ENCODE measurements at places on chromosomes 1 and 21. TPM values are rescaled to one million over a fixed set of nuclear protein-coding genes. Genes with fewer than 3 reads are reported as not detected.

GPR61 gene
- 0.57 TPM for total RNA-seq

- DNase-seq, result no peak
Observed at GRCh38 chr21:32889596-32889995, 118.0 kb upstream of the PAXBP1 start.

PCSK9 gene
- total RNA-seq, result not detected

- no peak for DNase-seq
Observed at GRCh38 chr1:180402001-180402400, 100.4 kb downstream of the ACBD6 start.

TEKT2 gene
- total RNA-seq, result 0.27 TPM

OR10K2 gene
- total RNA-seq, result not detected

DNA sequence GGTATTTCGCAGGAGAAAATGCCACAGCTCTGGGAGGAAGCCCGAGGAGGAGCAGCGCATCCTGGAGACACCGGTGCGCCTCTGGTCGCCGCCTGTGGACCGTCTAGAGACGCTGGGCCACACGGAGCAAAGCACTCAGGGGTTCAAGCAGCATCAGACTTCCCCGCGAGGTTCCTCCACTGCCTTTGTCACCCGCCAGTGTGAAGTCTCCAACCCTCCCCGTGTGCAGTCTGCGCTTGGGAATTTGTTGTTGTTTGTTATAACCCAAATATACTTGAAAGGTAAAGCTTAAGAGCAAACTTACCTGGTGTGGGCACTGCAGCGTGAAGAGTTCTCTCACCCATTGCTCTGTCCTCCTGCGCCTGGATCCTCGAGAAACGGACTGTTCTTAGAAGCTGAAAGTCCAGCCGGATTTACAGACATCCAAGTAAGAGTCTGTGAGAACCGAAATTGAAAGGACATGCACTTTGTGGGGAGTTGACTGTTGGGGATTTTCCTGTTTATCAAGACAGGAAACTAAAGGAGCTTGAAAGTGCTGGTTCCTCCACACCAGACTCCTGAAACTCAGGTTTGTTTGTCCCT lies at the start of gene GBP4:
TSS of gene GBP4 (minus strand) at position 452 of the 582 bp plus-strand sequence. CDS start at position 344, 108 bp downstream.
- peak; percentile 45 for DNase-seq

GRCh38 chr1:228920831-228921230 lies 185.6 kb downstream of the RHOU start:
- DNase-seq, result no peak

GRCh38 chr21:45094412-45094811 lies 20.0 kb downstream of the ADARB1 start:
- DNase-seq, result no peak

All from activated naive CD4-positive, alpha-beta T cell treated with anti-CD3 and anti-CD28 coated beads, Interleukin-2, amount 50 U/mL, for 72 hours (primary cell).